Hair follicular keratinocyte (primary cell): ENCODE measurements at places on chromosomes 4 and X. TPM values are rescaled to one million over a fixed set of nuclear protein-coding genes. Genes with fewer than 3 reads are reported as not detected.

EREG gene
- 77.0 and 84.1 TPM in 2 replicates for total RNA-seq

HTRA3 gene
- total RNA-seq: 0.27 TPM in 1 of 2 replicates, not detected in the other

LAGE3 gene
- total RNA-seq: 42.2 and 56.3 TPM in 2 replicates

PDE6B gene
- total RNA-seq: 0.11 and 3.3 TPM in 2 replicates

COL4A5 gene
- total RNA-seq: 33.2 and 66.1 TPM in 2 replicates

MAGEE1 gene
- 0.94 and 2.8 TPM in 2 replicates for total RNA-seq

SLC25A31 gene
- total RNA-seq: not detected in 2 replicates

ARHGAP4 gene
- 0.84 and 2.0 TPM in 2 replicates for total RNA-seq

SPIN2A gene
- not detected in 2 replicates for total RNA-seq

NSUN7 gene
- total RNA-seq: 0.16 and 0.34 TPM in 2 replicates

EFHC2 gene
- 0.46 and 0.55 TPM in 2 replicates for total RNA-seq

HTN3 gene
- not detected in 2 replicates for total RNA-seq

CTSO gene
- total RNA-seq: 1.7 and 3.7 TPM in 2 replicates

PF4V1 gene
- total RNA-seq: not detected in 2 replicates
